Thyroid gland (tissue), 4 donors: ENCODE measurements at places on chromosomes 1 and 21. TPM values are rescaled to one million over a fixed set of nuclear protein-coding genes. Genes with fewer than 3 reads are reported as not detected.
A peak's percentile ranks its signal among the peaks of the same experiment; 100 is the strongest.

GRCh38 chr21:30831194-30831765 is 1.7 kb upstream of the KRTAP7-1 start:
- DNase-seq: no peak

GRCh38 chr1:225021037-225021436 is 91.6 kb downstream of the DNAH14 start:
- no peak for DNase-seq

DNA sequence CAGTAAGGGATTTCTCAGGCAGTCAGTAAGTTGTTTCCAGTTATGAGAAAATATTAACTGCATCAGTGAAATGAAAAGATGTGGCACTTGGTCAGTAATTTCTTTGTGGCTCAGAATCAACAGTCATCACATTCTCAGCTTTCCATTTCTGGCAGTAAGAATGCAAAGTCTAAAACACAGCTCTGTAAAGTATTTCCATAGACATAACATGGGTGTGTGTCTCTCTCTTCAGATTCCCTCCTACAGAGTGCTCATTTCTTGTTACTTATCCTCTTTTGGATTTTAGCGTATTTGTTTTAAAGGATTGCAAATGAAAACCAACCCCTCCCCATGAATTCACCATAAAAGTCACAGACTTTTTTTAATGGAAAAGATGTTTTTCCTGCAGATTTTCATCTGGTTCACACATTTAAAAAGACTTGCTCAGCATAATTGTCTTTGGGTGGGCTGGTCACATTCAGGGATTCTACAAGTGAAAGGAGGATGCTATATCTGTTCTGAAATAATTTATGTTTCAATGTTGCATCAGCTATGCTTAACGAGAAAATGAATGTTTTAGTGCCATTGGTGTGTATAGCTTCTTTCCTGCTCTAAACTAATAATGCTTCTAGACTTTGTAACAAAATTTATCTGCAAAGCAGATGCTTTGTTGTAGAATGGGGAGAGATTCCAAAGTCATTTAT is 34.6 kb upstream of the CD55 start:
- DNase-seq: no peak

GRCh38 chr1:82485591-82486369 is 685.0 kb downstream of the ADGRL2 start:
- DNase-seq: peak; percentile 52

Gene MX2
- total RNA-seq: 7.6 TPM

- DNase-seq: peak; percentile 49
These were observed 54.1 kb downstream of the TOMM20 start for GRCh38 chr1:235074523-235075047.

DNA sequence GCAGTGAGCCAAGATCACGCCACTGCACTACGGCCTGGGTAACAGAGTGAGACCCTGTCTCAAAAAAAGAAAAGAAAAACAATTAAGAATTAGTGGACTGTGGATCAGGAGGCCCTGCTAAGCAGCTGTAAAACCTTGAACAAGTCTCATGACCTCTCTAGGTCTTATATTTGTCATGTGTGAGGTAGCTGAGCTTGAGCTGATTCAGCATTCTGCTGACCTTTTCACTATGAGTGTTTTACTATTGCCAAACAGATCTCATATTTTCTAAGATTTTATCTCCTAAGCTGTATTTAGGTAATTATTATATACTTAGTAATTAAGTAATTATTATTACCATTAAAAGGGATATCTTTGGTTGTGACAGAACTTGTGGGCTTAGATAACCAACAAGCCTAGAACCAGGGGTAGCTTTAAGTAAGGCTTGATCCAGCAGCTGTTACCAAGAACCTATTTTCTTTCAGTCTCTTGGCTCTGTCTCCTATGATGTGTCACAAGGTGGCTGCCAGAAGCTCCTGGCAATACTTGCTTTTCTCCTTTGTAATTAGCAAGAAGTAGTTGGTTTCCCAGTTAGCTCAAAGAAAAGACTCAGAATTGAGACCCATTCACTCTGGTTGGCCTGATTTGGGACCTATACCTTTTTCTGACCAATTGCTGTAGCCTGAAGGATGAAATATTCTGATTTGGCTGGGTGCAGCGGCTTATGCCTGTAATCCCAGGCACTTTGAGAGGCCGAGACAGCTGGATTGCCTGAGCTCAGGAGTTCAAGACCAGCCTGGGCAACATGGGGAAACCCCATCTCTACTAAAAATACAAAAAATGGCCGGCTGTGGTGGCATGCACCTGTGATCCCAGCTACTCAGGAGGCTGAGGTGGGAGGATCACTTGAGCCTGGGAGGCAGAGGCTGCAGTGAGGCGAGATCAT is 8.5 kb upstream of the ZC3H12A start:
- no peak for DNase-seq

DNA sequence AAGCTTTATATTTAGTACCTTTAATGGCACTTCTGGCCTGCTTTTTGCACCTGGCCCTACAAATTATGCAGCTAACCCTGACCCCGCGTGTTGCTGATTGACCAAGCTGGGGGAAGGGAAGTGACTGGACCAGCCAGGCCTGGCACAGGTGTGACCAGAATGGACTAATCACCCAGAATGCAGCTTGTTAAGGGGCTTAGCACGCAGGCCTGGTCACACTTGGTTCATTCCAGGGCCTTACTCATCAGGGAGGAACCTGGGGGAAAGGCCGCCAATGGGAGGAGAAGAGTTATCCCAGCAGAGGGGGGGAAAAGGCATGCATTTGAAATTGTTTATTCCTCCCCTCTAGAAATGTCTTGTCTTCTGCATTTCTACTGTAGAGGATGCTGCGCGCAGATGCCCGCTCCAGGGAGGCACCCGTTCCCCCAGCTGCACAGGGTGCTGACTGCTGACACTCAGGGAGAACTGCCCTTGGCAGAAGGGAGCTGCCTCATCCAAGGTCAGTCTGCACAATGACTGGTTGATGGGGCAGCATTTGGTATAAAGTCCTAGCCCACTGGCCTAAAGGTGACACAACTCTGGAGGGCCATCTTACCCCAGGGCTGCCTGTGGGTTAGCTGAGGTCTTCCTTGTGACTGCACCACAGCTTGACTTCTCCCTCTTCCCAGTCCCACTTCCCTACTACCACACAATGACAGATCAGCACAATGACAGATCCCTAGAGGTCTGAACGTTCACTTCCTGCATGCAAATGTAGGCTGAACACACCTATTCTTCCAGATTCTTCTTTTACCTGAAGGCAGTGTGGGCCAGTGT is 29.0 kb downstream of the DHCR24 start:
- no peak for DNase-seq

Gene LYST
- total RNA-seq: 46.8 TPM

DNA sequence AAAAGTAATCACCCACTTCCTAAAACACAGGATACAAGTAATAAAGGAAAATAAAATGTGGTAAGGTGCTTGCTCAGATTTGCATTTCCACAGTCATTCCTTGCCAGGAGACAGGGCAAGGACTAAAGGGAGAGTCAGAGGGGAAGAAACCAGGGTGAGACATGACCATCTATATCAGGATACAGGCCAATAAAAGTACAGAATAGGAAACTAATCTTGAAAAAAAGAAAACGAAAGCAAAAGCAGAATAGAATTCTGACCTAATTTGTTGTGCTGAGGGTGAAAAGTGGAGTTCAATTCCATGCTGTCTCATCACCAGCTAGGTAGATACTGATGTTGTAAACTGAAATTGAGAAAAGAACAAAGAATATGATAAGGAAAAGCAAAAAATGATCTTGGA is 27.3 kb downstream of the JMJD4 start:
- no peak for DNase-seq

DNA sequence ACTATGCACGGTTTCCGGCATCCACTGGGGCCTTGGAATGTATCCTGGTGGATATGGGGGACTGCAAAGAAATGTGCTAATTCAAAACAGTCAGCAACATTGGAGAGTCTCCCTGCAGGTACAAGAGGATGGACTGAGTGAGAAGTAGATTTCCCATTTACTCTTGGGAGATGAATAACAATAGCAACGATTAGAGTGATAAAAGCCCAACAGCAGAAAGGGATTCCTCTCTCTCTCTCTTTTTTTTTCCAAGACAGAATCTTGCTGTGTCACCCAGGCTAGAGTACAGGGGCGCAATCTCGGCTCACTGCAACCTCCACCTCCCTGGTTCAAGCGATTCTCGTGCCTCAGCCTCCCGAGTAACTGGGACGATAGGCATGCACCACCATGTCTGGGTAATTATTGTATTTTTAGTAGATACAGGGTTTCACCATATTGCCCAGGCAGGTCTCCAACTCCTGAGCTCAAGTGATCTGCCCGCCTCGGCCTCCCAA is 5.0 kb upstream of the SHCBP1L start:
- DNase-seq: no peak

- no peak for DNase-seq
These were observed 71.1 kb upstream of the ERRFI1 start for GRCh38 chr1:8097077-8097799.

Gene FBXO28
- total RNA-seq: 64.7 TPM

- DNase-seq: no peak
These were observed 692 bp downstream of the TARDBP start for GRCh38 chr1:11013160-11013531.

- DNase-seq: no peak
These were observed 67.3 kb upstream of the LAPTM5 start for GRCh38 chr1:30824736-30825429.

Gene PRAMEF7
- total RNA-seq: not detected

DNA sequence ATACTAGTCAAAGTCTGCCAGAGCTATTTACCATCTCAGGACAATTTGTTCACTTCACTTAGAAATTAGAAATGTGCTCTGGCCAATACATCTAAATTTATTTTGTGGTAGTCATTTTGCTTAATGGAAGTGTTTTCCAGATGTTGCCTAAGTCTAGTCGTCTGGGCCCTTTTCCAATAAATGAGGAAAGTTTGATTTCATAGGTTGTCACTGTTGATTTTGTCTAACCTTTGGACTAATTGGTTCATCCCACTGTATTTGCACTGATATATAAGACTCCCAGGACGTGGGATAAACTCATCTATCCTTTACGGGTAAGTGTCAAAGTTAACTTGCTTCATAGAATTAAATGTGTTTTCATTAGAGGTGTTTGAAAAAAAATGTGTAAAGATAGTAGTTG is 79.1 kb downstream of the TPR start:
- no peak for DNase-seq

DNA sequence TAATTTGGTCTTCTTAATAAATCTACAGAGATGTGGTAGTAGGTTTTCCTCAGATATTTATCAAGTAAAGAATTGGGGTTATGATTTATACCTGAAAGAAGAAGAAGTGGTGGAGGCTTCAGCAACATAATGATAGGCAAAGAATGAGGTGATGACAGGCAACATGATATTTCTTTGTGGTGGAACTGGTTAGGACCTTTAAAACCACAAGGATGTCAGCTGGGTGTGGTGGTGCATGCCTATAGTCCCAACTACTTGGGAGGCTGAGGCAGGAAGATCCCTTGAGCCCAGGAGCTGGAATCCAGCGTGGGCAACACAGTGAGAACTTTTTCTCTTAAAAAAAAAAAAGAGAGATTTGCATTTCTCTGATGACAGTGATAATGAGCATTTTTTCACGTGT is 34.1 kb upstream of the COL11A1 start:
- DNase-seq: no peak

Gene NDUFS5
- 508 TPM for total RNA-seq

Gene NTRK1
- 0.59 TPM for total RNA-seq

Gene PDC
- not detected for total RNA-seq

GRCh38 chr1:202154766-202155477 is 5.5 kb downstream of the PTPN7 start:
- peak; percentile 51 for DNase-seq

DNA sequence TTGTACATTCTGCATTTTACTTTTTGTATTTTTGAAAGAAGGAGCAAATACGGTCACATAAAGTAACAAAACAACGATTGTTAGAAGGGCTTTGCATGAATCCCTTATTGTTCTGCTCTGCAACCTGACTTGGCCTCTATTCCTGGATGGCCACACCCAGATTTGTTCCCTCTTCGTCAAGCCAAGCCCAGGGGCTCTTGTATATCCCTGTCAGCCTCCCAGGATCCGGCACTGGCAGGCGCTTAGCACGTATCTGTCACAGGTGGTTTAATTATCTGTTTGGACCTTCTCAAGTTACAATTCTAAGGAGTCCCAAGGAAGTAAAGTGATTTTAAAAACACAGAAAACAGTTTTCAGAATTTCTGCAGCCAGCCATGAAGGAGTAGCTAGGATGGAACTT is 28.0 kb downstream of the CRYAA start:
- peak; percentile 73 for DNase-seq

DNA sequence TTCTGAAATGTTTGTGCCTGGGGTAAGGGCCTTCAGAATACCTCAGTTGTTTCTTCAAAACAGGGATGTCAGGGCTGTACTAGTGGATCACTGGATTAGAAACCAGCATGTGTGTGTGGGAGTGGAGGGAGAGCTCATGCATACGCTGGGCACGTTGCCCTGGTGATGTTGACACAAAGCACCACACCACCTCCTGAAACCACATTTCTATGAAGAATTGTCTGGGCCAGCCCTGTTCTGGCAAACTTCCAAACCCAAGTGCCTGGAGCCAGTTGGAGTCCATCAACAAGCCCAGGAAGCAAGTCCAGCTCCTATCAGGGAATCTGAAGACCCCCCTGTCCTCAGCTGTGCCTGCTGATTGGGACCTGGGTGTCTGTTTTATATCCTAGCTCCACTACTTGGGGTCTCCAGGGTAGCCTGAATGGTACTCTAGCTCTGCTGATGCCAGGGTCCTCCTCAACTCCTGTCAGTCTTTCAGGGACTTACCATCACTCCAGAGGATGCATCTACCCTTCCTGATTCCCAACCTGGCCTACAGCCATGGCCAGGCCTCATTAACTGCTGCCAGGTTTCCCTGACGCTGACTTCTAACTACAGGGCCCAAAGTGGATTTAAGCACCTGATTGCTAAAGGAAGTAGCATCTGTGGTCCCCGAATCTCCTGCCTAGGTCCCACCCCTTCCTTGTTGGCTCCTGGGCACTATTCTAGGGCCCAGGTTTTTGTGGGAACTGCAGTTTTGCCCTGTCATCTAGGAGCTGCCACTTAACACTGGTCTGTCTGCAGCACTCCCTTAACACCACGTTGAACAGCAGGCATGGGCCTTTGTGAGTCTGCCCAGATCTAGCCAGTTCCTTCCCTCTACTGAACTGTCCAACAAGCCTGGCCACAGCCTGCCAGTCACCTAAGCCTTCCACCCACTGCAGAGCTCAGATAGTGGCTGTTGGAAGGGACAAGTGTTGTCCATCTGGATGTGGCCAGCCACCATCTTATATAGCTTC is 45.5 kb downstream of the LPAR3 start:
- peak; percentile 97 for DNase-seq
